ENCODE measurements at places on chromosomes 16 and 17. TPM values are rescaled to one million over a fixed set of nuclear protein-coding genes. Genes with fewer than 3 reads are reported as not detected.

Gene HIGD1B
- polyA plus RNA-seq: 10.3 TPM

DNA sequence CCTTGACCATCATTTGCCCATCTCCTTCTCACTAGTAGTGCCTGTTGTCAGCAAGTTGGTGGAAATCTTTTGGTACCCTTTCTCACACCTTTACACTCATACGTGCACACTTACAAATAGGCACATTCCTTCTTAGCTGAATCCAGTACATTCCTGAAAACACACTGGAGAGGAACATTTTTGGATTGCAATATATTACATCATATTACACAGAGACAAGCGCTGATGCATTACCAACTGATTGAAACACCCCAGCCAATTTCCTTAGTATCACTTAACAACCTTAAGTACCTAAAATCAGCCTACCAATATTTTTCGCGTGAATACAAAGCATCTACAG, 64.1 kb downstream of the PLCG2 start:
- DNase-seq: no peak

GRCh38 chr17:44972953-44973352, 4.8 kb upstream of the C1QL1 start:
- DNase-seq: no peak

DNA sequence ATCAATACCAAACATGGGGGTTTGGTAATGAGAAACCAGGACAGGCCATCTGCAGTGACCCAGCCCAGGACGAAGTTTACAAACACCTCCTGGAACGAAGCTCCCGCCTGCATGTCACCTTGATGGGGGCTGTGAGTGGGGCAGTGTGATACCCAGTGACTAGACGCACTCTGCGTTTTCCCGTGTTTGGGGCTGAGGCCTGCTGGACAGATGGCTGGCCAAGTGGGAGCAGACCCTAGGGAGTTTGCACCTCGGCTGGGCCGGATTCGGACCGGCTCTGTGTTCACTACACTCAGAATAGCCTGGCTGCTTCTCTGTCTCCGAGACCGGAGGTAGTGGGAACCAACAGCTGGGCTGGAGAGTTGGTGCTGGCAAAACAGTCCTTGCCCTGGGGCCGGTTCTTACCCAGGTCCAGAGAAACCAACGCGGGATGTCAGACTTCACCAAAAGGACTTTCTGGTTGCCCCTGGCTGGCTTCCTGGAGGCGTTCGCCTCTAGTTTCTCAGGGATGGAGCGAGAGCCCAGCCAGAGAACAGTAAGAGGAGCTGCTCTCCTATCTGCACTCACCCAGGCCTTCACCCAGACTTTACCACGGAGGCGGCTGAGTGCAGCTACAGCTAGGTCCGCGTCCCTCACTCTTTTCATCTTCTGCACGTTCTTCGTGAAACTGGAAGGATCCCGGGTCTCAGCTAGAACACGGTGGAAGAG, 20.4 kb downstream of the CARHSP1 start:
- peak; percentile 45 for DNase-seq

Gene SPAG7
- 164 TPM for polyA plus RNA-seq

Gene EXOC7
- 40.4 TPM for polyA plus RNA-seq

DNA sequence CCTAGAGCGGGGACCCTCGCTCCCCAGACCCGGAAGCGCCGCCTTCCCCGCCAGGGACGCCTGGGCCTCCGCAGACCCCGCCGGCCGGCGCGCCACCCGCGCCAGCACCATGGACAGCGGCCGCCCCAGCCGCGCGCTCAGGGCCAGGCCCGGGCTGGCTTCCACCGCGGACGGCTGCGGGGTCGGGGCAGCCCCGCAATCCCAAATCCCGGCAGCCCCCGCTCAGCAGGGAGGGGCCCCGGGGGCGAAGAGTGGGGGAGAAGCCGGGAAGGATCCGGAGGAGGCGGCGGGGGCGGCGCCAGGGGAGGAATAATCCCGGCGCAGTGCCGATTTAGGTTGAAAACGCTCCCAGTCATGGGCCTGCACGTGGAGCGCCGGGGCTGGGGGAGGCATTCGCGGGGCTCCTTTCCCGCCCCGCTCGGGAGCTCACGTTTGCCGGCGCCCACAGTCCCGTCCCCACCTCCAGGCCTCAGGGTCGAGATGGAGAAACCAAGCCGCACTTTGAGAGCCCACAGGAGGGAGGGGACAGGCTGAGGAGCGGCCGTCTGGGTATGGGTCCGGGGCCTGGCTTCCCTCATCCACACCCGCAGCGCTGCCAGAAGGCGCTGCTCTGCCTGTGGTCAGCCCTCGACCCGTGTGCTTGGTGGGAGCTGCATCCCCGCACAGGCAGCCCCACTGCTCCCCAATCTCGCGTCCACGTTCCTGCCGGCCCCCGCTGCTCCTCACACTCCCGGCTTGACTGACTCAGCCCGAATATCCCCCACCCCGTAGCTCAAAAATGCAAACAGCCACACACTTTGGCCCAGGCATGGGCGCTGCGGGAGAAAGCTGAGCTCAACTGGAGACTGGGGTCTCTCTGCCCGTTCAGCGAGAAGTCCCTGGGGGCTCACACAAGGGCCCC, 4.7 kb downstream of the FBXL16 start:
- DNase-seq: no peak

Gene CDH11
- polyA plus RNA-seq: 2.2 TPM

DNA sequence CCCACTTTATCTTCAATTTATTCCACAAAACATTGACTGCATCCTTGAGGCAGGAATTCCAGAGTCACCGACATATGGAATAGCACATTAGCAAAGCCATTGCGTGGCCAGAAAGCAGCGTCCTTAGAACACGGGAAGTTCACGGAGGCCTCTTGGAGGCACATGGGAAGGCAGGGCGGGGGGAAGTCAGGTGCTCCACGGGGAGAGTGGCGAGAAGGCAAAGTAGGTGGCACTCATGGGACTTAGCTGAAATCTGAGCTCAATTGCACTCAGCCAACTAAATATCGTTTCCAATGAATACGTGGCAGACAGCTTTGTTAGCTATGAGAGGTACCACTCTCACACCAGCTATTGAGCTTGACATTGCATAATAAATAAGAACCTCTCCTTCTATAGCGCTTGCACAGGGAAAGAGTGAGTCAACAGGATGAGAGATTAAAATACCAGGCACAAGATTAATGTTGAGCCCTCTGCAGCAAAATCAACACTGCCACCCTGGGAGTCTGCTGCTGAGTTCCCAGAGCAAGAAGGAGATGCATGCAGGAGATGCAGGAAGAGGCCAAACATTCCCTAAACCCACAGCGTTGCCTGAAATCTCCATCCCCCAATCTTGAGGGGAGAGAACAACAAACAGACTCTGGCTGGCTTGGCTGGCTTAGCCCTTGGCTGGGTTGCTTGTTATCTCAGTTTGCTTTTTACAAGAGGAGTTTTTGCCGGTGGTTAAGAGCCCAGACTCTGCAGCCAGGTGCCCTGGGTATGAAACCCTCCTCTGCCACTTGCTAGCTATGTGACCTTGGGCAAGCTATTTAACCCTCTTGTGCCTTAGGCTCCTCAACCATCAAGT, 28.8 kb downstream of the ABCC12 start:
- no peak for DNase-seq

DNA sequence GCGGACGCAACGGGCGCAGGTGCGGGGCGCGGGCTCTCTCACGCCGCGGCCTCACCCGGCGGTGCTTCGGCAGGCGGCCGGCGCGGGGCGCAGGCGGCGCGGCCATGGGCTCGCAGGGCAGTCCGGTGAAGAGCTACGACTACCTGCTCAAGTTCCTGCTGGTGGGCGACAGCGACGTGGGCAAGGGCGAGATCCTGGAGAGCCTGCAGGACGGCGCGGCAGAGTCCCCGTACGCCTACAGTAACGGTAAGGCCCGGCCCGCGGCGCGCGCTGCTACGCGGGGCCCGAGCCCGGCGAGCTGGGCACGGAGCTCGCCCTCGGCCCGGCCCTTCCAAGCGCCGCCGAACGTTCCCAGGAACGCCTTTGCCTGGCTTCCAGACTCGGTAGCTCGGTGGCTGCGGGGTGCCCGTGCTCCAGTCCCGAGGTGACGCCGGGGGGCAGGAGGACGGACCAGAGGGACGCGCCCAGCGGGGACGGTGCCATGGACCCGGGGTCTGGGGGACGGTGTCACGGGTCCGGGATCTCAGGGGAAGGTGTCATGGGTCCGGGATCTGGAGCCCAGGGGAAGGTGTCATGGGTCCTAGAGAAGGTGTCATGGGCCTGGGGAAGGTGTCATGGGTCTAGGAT, 435 bp downstream of the RAB40C start:
- peak; percentile 55 for DNase-seq

Gene RNF227
- polyA plus RNA-seq: 1.5 TPM

DNA sequence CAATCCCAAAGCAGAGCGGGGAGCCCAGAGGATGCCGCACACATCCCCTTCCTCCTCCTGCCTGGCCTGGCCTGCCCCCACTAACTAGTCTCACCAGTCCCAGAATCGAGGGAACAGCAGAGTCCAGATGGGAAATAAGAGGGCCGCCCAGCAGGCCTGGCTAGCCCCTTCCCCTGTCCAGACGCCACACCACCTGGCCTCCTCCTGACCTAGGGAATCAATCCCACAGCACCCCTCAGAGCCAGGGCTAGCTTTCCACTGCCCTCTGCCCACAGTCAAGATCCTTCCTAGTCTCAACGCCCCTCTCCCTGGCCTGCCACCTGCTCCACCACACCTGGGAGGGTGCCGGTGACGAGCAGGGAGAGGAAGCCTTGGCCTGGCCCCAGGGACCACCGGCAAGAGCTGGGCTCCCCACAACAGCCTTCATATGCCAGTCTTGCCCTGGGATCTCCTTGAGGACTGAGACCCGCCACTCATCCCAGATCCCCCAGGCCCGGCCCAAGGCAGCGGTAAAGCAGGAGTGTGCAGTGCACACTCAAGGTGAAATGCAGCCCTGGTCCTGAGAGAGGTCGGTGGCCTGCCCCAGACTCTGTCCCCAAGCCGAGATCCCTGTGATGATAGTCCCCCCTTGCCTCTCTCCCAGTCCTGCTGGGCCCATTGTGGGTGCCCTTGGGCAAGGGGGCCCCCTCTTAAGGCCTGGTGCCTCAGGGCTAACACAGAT, 27.9 kb downstream of the KATNB1 start:
- DNase-seq: no peak

DNA sequence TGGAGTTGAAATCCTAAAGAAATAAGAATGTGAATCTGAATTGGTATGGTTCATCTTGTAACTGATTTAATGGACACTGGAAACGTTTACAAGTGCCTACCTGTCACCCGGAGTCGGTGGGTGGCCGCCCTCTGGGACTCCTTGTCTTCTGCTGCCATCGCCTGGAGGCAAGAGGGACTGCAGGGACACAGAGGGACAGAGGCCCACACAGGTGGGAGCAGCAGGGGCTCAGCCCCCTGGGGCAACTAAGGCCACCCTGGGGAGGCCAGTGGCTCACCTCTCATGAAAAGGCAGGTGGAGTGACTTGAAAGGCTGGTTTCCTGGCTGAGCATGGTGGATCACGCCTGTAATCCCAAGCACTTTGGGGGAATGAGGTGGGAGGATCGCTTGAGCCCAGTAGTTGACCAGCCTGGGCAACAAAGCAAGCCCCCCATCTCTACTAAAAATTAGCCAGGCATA, 23.2 kb downstream of the TMEM92 start:
- DNase-seq: peak; percentile 77

Gene ABCC11
- polyA plus RNA-seq: 0.09 TPM

DNA sequence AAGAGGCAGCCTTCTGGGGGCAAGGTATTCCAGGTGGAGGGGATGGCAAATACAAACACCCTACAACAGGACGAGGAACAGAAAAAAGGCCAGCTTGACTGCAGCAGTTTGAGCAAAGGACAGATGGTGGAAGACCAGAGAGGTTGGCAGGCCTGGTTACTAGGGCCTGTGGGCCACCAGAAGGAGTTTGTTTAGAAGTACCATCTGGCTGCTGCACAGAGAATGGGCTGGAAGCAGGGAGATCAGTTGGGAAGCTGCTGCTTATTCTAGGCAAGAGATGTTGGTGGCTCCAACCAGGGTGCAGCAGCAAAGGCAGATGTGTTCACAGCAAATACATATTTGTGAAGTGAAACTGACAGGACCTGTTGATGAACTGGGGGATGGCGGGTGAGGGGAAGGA, 2.9 kb upstream of the YPEL2 start:
- no peak for DNase-seq

DNA sequence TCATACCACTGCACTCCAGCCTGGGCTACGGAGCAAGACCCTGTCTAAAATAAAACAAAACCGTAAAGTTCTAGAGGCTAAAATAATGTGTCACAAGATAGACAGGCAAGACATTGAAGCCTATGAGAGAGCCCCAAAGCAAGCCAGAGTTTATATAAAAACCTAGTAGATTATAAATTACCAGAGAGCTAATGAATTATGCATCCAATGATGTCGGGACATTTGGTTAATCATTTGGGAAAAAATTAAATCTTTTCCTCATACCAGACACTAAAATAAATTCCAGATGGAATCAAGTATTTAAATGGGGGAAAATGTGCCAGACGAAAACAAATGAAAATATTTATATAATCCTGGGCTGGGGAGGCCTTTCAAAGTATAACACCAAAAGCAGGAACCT, 24.2 kb downstream of the CCDC40 start:
- DNase-seq: no peak

- peak; percentile 31 for DNase-seq
Measured at GRCh38 chr17:51165680-51166197, 472 bp upstream of the NME2 start.

DNA sequence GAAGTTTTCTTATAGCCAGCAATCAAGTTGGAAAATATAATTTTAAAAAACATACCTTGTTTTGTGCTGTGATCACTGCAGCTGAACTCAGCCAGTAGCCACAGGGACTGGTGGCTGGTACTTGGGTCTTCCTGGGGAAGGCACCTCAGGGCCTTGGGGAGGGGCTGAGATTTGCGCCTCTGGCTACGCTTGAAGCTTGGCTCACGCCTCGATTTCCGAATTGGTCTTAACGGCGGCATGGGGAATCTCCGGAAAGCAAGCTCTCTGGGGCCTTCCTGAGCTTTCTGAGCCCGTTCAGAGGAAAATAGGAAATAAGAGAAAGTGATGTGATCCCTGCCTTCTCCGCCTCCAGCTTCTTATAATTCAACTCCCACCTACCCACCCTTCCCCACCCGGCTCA, 11.3 kb upstream of the USP7 start:
- DNase-seq: no peak

Gene GRB7
- 0.70 TPM for polyA plus RNA-seq

DNA sequence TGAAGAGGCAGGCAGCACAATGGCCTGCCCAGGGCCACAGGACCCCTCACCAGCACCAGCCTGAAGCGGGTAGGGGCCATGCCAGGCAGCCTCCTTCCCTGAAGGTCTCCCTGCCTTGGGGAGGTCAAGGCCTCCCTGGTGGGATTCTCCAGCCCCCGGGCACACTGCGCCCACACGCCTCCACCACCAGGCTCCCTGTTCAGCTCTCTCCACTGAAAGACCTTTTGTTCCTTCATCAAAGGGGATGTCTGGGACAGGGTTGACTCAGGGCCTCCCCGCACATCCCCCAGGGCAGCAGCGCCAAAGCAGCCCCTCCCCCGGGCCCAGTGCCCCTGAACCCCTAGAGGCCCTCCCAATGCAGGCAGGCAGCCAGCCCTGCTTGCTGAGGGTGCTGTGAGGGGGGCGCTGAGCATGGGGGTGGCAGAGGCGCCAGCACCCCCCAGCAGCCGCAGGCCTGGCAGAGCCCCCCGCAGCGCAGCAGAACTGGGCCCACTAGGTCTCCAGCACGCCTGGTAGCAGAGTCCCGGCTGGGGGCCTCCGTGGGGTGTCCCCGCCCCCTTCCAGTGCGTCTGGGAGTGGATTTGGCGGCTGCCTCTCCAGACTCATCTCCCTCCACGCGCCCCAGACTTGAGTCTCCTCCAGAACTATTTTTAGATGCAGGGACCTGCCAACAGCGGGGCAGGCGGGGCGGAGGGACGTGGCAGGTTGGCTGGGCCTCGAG, 13.1 kb downstream of the BCAR1 start:
- peak; percentile 91 for DNase-seq

Gene PRSS27
- polyA plus RNA-seq: 0.25 TPM

- DNase-seq: no peak
Measured at GRCh38 chr16:2150418-2151187, 2.2 kb downstream of the RAB26 start.

GRCh38 chr17:57440522-57441269, 184.4 kb downstream of the MSI2 start:
- DNase-seq: peak; percentile 89
